ENCODE measurements at places on chromosomes 2 and 18.

DNA sequence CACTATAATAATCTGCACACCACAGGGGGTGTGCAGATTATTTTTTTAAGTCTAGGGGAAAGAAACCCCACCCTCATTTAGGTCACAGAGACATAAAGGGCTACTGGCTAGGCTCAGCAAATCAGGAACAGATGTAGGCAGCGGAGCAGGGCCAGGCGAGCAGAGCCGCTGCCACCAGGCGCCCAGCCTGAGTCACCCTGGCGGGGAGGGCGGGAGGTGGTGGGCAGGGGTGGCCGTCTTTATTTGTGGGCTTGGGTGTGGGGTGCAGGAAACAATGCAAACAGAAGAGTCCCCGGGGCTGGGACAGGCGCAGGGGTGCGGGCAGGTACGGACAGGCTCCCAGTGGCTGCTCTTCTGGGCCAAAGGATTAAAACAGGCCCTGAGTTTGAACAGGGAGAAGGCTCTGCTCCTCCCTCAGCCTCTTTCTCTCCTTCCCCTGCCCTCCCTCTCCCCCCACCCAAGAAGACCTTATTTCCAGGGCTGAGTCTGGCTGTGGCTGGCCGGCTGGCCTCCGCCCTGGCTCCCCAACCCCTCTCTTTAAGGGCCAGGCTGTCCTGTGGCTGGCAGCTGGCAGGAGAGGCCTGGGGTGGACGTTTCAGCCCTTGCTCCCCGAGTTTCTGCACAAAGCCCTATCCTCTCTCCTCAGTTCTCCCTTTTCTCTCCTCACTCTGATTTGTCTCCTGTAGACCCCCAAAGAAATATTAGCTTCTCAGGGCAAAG is 142.9 kb upstream of the SMAD2 start:
- no peak for DNase-seq

DNA sequence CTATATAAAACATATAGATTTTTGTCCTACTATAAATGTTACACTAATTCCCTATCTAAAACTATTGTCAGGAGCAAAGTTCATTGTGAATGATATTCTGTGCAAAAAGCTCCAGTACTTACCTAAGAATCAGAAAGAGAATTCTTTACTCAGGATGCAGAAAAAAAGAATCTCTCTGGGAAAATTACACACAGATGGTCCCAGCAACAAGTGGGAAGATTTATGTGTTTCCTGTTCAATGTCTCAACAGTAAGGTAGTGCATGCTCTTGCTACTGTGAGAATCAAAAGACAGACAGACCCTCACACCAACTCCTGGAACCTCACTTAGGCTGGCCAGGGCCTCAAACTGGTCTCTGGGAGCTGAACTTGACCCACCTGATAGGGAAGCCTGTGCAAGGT is 11.2 kb upstream of the NAPG start:
- no peak for DNase-seq

GRCh38 chr2:179273461-179273962 is 8.9 kb upstream of the SESTD1 start:
- DNase-seq, result no peak

- DNase-seq, result no peak
Observed at GRCh38 chr2:152632736-152633135, 84.5 kb downstream of the PRPF40A start.

DNA sequence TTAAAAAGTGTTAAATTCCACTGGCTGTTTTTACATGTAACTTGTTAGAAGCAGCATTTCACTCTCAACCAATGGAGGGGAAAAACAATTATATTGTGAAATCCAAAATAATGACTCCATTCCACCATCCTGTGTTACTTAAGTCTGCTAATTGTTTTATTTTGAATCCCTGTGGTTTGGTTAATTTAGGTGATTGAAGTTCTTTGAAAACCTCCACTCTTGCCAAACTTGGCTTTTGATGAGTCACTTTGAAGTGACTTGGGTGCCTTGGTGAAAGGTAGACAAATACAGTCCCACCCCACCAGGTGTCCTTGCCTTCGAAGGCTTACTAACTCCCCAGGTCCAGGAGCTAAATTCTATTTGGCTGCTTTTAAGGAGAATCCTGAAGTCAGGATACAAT is 1303.8 kb upstream of the NRXN1 start:
- no peak for DNase-seq

DNA sequence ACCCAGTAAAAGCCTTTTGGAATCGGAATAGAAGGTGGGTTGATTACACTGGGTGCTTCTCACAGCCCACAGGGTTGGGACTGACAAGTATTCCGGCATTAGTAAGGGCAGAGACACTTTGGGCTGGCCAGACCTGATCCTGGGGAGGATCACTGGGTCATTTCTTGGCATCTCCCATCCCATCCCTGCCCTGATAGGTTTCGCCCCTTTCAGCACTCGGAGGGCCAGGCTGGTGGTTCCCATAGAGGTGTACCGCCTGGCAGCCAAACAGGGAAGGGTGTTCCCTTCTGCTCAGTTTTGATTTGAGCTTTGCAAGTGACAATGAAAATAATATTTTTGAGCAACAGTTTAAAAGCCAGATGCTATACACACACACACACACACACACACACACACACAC is 37.3 kb downstream of the CYP1B1 start:
- DNase-seq, result no peak

DNA sequence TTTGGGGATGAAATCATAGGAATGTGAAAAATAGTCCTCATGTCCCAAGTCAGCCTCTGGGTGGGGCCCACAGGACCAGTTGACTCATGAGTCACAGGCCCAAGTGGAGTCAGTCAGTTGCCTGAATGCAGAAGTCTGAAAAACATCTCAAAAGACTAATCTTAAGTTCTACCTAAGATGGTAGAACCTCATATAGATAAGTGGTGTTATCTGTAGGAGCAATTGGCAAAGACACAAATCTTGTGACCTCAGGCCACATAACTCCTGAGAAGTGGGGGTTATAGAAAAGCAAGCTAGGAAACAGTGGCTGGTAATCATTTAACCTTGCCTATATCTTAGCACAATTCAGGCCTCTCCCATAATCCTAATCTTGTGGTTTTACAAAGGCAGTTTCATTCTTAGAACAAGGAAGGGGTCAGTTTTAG is 257.1 kb upstream of the SPOPL start:
- DNase-seq, result no peak

DNA sequence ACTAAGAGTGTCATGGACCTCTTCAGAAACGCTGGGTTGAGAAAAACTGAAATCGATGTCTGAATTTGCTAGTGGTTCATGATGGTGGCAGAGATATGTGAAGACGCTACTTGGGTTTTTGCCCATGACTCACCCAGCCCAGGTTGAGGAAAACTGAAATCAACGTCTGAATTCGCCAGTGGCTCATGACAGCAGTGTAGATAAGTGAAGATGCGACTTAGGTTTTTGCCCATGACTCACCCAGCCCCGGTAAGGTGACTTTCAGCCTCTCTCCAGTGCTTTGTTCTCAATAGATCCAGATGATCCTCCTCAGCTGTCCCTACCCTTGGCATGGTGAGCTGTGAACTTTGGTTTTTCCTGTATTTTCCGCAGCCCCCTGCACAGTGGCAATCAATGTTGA is 105.3 kb upstream of the SIX3 start:
- DNase-seq, result no peak

DNA sequence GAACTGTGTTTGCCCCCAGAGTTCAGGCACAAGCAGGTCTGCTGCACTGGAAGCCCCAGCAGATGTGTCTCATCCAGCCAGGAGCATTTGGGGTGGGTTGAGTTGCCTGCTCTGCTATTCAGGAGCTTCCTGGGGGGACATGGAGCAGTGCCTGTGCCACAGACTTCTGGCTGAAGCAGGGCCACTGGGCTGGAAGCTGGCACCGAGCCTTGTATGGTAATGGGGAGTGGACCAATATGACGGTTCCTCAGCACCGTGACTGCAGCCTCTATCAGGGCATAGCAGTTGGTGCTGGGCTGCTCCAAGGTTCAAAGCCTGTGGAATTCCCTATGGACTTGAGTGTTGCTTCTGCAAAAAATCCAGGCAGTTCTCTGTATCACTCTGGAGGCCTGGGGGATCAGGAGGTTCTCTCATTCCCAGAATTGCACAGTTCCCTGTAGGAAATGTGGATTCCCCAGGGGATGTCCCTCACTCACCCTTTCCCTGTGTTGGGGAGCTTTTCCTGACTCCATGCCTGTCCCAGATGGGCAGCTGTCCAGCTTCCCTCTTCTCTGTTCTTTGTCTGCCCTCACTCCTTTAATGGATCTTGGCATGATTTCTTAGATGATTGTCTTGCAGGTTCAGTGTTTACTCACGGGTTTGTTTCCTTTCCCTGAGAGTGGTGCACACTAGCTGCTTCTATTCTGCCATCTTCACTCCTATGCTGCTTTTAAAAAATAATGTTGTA is 37.2 kb upstream of the THSD7B start:
- DNase-seq, result no peak

DNA sequence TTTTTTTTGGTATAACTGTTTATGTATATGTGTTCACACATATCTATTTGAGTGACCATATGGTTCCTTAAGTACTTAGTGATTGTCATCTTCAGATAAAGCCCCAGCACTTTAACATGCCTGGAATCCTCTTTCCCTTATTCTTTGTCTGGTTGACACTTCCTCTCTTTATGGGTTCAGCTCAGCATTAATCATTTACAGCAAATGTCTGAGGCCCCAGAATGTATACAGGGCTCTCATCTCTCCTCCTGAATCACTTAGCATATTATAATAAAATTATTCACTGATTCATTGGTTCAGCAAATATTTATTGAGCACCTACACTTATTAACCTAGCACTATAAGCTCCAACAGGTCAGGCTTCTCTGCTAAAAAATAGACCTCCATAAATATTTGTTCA is 43.5 kb upstream of the CD28 start:
- DNase-seq, result no peak

GRCh38 chr2:240431271-240431660 is 4.2 kb upstream of the GPC1 start:
- DNase-seq, result no peak

GRCh38 chr2:180161415-180161814 is 154.3 kb upstream of the CWC22 start:
- no peak for DNase-seq

DNA sequence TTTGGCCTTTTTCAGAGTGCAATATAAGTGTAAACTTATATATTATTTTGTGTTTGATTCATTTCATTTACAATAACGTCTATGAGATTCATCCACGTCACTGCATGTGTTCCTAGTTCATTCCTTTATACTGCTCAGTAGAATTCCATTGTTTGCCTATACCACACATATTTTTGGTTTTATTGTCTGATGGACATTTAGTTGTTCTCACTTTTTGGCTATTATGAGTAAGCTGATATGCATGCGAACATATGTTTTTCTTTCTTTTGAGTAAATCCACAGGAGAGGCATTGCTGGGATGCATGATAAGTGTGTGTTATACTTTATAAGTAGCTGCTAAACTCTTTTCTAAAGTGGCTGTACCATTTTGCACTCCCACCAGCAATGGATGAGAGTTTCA is 314.8 kb upstream of the HS6ST1 start:
- no peak for DNase-seq

GRCh38 chr2:241692448-241692847 is 5.8 kb upstream of the DTYMK start:
- no peak for DNase-seq

- DNase-seq, result no peak
Observed at GRCh38 chr2:194385376-194385775, 1271.7 kb upstream of the SLC39A10 start.

- no peak for DNase-seq
Observed at GRCh38 chr2:72442270-72442669, 294.6 kb upstream of the CYP26B1 start.

DNA sequence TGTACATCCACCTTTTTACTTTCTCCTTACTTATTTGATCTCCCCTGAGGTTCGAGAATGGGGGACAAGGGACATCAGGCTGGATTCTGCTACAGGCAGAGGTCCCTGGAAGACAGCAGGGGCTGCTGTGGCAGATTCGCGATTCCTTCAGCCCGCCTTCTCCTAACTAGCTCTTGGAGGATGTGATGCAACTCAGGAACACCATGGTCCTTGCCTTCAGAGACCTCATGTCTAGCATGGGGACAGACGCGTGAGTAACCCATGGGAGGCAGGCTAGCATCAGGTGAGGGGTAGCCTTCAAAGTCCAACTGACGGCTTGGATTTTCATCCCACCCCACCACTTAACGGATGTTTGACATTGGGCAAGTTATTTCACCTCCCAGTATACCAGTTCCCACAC is 869 bp upstream of the TCF23 start:
- no peak for DNase-seq

DNA sequence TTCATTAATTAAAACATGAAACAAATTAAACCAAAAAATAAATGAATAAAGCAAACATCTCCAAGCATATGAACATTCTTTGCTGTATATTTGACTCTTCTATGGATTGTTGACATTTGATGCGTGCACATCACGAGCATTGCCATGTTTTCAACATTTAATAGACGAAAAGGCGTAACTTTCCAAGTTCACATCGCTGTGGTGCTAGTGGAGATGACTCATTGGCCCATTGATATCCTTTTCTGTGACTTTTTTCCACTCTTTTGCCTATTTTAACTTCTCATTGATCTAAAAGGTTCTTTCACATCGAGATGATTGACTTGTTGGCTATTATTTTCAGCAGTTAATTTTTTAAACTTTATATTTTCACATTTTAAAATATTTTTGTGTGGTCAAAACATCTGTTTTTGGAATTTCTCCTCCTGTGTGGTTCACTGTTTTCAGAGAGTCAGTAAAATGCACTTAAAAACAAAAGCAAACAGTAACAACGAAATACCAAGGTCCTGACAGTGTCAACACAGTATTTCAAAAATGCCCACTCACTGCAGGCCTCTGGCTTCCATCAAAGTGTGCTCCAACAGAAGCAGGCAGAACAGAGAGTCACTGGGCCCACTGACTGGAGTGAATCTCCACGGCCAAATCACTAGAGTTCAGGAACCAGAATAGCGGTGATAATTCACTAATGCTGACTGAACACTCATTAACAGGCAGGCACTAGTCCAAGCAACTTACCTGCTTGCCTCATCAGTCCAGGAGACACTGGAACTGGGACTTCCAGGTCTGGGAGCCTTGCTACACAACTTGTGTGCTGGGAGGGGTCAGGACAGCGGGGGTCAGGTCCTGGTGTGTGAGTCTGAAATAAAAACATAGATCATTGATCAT is 372.2 kb upstream of the SMIM21 start:
- no peak for DNase-seq

DNA sequence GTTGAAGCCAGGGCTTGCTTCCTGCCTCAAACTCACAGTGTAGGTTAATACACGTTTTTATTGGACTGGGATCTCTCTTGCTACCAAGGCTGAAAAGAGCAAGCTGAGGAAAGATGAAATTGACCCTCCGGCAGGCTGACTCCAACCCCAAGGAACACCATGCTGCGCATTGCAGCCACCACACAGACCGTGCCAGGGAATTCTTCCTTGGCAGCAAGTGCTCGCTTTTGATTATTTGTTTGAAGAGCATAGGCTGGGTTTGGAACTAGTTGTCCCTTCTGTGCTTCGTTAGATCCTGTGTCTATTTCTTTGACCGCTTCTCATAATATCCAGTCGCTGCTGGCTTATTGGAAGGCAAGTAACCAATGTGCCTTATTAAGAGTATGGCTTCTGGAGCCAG is 34.4 kb upstream of the DARS1 start:
- no peak for DNase-seq

- no peak for DNase-seq
Observed at GRCh38 chr2:157442636-157443035, 1.3 kb downstream of the CYTIP start.

- DNase-seq, result no peak
Observed at GRCh38 chr2:168188002-168188401, 59.4 kb downstream of the STK39 start.

- no peak for DNase-seq
Observed at GRCh38 chr18:74528478-74528877, 5.8 kb upstream of the CNDP1 start.
